ENCODE measurements at places on chromosomes 2 and 18. TPM values are rescaled to one million over a fixed set of nuclear protein-coding genes. Genes with fewer than 3 reads are reported as not detected.

DNA sequence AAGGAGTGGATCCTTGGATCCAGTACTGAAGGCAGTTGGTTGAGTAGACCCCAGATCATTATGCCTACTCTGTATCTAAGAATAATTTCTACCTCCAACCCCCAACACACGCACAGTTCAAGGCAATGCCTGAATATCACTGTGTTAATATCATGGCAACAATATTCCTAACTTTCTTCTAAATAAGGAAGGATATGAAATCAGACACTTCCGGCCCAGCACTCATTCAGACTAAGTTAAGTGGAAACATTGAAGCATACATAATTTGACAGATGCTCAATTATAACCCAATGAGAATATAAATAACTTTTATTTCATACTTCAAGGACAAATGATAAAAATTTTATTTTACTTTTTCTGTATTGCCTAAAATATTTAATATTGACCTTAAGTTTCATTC is 153.6 kb upstream of the COL3A1 start:
- no peak for DNase-seq

DNA sequence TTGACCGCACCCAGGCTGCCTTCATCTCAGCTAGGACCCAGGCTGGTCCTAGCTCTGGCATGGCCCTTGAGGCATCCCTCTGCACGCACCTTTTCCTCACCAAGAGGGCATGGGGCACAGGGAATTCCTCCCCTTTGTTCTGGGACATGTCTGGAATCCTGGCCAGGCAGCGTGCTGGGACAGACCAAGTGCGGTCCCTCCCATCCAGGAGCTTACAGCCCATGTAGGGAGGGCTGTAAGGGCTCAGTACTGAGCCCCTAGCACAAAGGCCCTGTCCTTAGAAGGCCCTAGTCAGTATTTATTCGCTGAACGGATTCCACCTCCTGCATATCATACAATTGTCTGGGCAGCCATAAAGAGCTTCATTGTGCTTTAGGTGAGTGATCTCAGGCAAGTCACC is 3.0 kb downstream of the TMEM37 start:
- no peak for DNase-seq

- no peak for DNase-seq
These were observed 565.7 kb upstream of the ZEB2 start for GRCh38 chr2:145085612-145086011.

DNA sequence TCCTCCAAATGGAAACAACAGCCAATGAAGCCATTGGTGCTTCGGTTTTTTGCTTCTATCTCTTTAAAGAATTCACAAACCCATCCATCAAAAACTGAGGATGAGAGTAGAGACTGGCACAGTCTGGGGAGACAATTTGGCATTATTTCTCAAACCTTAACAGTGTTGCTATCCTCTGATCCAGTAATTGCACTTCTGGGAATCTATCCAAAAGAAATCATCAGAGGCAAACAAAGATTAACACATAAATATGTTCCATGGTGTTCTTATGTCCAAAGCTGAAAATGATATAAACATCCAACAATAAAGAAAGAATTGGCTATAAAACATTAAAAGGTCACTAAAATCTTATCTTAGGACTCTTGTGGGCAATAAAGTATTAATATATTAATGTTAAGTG is 35.1 kb downstream of the REEP1 start:
- no peak for DNase-seq

- DNase-seq: no peak
These were observed 48.3 kb downstream of the TSPYL6 start for GRCh38 chr2:54207666-54208195.

- no peak for DNase-seq
These were observed 34.7 kb downstream of the INO80C start for GRCh38 chr18:35463050-35463449.

DNA sequence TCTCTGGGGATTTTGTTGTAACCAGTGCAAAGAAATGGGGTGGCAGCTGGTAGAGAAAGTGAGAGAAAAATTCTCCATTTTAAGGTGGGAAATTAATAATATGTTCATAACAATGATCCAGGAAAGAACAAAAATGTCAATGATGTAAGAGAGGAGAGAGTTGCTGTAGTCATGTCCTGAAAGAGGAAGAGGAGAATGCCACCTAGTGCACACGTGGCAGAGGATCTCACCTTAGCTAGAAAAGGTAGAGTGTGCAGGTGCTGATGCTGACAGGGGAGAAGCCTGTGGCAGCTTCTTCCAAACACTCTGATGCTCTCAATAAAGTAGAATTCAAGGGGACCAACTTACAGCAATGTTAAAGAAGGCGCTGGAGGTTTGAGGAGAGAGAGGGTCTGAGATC is 282.9 kb upstream of the PKDCC start:
- no peak for DNase-seq

GRCh38 chr2:189481071-189481470 is 39.8 kb downstream of the WDR75 start:
- DNase-seq: no peak

GRCh38 chr2:55934337-55934736 is 10.8 kb upstream of the EFEMP1 start:
- DNase-seq: no peak

DNA sequence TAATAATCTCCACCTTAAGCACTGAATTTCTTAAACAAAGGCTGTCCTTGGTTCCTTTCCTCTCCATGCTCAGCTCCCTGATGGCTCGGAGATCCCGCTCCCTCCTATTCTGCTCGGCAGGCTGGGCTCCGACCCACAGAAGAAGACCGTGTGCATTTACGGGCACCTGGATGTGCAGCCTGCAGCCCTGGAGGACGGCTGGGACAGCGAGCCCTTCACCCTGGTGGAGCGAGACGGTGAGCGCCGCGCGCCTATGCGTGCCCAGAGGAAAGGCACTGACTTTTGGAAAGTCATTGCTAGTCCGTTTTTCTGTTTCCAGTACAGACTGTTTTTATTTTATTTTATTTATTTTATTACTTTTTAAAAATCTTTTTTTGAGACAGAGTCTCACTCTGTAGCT is 9.6 kb downstream of the CNDP2 start:
- no peak for DNase-seq

DNA sequence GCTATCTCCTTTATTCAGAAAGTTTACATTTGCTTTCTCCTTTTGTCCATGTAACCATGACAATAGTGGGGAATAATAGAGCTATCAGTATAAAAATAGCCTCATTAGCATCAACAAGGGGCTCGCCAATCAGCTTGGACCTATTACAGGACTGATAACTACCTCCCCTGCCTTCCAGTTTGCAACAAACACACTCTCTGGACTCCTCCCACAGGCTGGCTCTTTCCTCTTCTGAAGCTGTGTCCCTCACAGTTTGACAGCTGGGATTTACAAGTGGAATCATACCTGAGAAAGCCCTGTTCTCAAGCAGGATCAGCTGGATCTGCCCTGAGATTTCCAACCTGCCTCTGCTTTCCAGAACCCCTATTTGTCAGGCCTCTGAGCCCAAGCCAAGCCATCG is 162.5 kb downstream of the GRB14 start:
- no peak for DNase-seq

SPEG gene
- polyA plus RNA-seq: 27.4 TPM

SLC9A2 gene
- polyA plus RNA-seq: 0.02 TPM

HAAO gene
- polyA plus RNA-seq: 0.57 TPM

CERKL gene
- 0.01 TPM for polyA plus RNA-seq

HNMT gene
- 0.89 TPM for polyA plus RNA-seq

LNPK gene
- polyA plus RNA-seq: 5.6 TPM

RAB6C gene
- polyA plus RNA-seq: not detected

CXCR1 gene
- 0.39 TPM for polyA plus RNA-seq

RGPD6 gene
- polyA plus RNA-seq: 2.6 TPM

Data from foreskin keratinocyte (primary cell).